ENCODE measurements at places on chromosomes 3 and 15. TPM values are rescaled to one million over a fixed set of nuclear protein-coding genes. Genes with fewer than 3 reads are reported as not detected.
A peak's percentile ranks its signal among the peaks of the same experiment; 100 is the strongest.

- H3K36me3 ChIP-seq: peaks cover 30% of the 10 kb centered on the region
- no peak overlapping the region for H3K27ac ChIP-seq
- no peak overlapping the region for H3K4me3 ChIP-seq
- no peak for DNase-seq
- H3K27me3 ChIP-seq: no peaks in the 10 kb centered on the region
Measured at GRCh38 chr3:188482929-188483328, 329.0 kb downstream of the LPP start.

GRCh38 chr15:55834331-55834730, 91.4 kb upstream of the PRTG start:
- no peak for DNase-seq
- H3K27me3 ChIP-seq: no peaks in the 10 kb centered on the region
- no peak overlapping the region for H3K27ac ChIP-seq
- peaks cover 13% of the 10 kb centered on the region for H3K4me1 ChIP-seq
- H3K36me3 ChIP-seq: no peaks in the 10 kb centered on the region
- H3K4me3 ChIP-seq: no peak overlapping the region

GRCh38 chr3:137071104-137071503, 113.3 kb downstream of the IL20RB start:
- H3K4me1 ChIP-seq: no peaks in the 10 kb centered on the region
- peaks cover 3% of the 10 kb centered on the region for H3K27me3 ChIP-seq
- no peak overlapping the region for H3K4me3 ChIP-seq
- no peak overlapping the region for H3K27ac ChIP-seq
- no peaks in the 10 kb centered on the region for H3K36me3 ChIP-seq

- H3K4me1 ChIP-seq: no peaks in the 10 kb centered on the region
- no peak overlapping the region for H3K27ac ChIP-seq
- H3K27me3 ChIP-seq: no peaks in the 10 kb centered on the region
- no peaks in the 10 kb centered on the region for H3K36me3 ChIP-seq
Measured at GRCh38 chr3:158465074-158465473, 105.9 kb upstream of the MLF1 start.

Gene IGSF11
- 2.5 TPM for total RNA-seq

Gene SI
- total RNA-seq: not detected

Gene EIF2B5
- 55.4 TPM for total RNA-seq

Gene MRPL46
- total RNA-seq: 28.8 TPM

- no peak overlapping the region for H3K27ac ChIP-seq
- no peak overlapping the region for H3K4me3 ChIP-seq
- peaks cover 54% of the 10 kb centered on the region for H3K4me1 ChIP-seq
- H3K36me3 ChIP-seq: no peaks in the 10 kb centered on the region
Measured at GRCh38 chr3:5032844-5033243, 53.6 kb downstream of the BHLHE40 start.

DNA sequence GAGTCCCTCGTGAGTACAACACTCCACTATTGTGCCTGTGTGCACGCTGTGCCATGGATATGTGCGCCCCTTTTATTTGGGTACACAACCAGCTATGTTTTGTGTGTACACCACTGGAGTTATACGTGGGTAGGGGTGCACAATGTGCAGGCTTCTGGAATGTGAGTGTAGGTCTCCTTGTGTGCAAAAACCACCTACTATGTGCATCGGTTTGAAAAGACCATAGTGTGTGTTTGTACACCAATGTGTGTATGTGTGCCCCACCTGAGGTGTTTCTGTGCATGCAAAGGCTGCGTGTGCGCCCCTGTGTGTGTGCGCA, 86.4 kb upstream of the ALDH1L1 start:
- H3K4me3 ChIP-seq: no peak overlapping the region
- H3K27me3 ChIP-seq: peaks cover 19% of the 10 kb centered on the region
- H3K36me3 ChIP-seq: no peaks in the 10 kb centered on the region
- no peak for DNase-seq

GRCh38 chr3:149808209-149808829, 4.7 kb upstream of the RNF13 start:
- DNase-seq: peak; percentile 64
- H3K4me3 ChIP-seq: no peak overlapping the region
- no peak overlapping the region for H3K27ac ChIP-seq
- peaks cover 10% of the 10 kb centered on the region for H3K4me1 ChIP-seq
- H3K27me3 ChIP-seq: peaks cover 26% of the 10 kb centered on the region

Gene HEMK1
- total RNA-seq: 83.3 TPM

DNA sequence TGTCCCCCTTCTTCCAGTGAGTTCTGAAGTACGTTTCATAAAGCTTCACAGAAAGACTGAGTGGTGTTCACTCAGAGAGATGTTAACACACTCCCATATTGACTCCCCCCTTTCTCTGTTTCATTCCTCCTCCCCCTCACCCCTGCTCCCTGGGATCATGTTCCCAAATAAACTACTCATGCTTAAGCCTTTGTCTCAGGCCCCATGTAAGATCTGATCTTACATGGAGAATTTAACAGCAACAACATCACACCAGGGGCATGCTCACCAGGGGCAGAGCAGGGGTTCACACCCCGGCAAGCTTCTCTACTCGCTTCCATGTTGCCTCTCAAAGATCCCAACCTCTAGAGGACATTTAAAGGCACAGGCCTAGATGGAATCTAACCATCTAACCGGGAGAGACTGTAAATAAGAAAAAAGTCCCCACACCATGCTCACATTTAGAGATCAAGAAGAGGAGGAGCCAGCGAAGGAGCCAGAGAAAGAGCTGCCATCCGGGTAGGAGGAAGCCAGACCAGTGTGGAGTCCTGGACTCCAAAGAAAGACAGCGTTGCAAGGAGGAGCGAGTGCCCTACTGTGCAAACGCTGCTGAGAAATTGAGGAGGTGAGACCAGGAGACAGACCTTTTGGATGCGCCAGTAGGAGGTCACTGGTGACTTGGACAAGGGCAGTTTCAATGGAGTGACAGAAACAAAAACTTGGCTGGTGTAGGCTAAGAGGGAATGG, 21.4 kb upstream of the SRP14 start:
- peaks cover 44% of the 10 kb centered on the region for H3K4me1 ChIP-seq
- peaks cover 15% of the 10 kb centered on the region for H3K36me3 ChIP-seq
- H3K27me3 ChIP-seq: no peaks in the 10 kb centered on the region
- DNase-seq: no peak
- no peak overlapping the region for H3K4me3 ChIP-seq
- H3K27ac ChIP-seq: no peak overlapping the region

GRCh38 chr15:62494197-62494596, 329.1 kb upstream of the C2CD4B start:
- no peak for DNase-seq
- H3K4me1 ChIP-seq: no peaks in the 10 kb centered on the region
- H3K4me3 ChIP-seq: no peak overlapping the region
- peaks cover 4% of the 10 kb centered on the region for H3K27me3 ChIP-seq
- no peak overlapping the region for H3K27ac ChIP-seq

- peaks cover 34% of the 10 kb centered on the region for H3K27me3 ChIP-seq
- H3K27ac ChIP-seq: peak overlapping the region; percentile 79
- H3K4me1 ChIP-seq: peaks cover 9% of the 10 kb centered on the region
- peaks cover 2% of the 10 kb centered on the region for H3K36me3 ChIP-seq
- H3K4me3 ChIP-seq: peak overlapping the region; percentile 73
- DNase-seq: peak; percentile 85
Measured at GRCh38 chr3:98039322-98040024, 4.4 kb upstream of the GABRR3 start.

DNA sequence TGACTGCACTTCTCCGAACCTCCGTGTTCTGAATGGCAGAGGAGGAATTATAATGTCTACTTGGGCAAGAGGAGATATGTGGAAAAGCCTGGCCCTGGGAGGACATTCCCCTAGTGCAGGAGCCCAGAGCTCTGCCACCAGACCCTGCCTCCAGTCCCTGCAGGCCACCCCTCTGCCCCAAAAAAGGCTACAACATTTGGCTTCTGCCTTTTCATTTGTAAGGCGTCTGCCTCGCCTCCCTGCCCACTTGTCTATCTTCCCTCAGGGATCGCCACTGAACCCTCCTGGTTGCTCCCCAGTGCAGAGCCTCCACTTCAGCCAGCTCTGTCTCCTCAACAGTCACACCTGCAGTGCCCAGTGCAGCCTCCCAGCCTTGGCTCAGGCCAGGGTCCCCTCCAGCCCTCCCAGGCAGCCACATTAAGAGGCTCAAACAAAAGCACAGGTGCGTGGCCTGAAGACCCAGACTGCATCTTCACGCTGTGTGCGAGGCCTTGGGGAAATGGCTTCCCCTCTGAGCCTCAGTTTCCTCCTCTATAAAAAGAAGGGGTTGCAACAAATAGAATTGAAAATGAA, 125.9 kb upstream of the SMAD3 start:
- H3K4me1 ChIP-seq: peaks cover 16% of the 10 kb centered on the region
- H3K4me3 ChIP-seq: no peak overlapping the region
- no peaks in the 10 kb centered on the region for H3K27me3 ChIP-seq
- peaks cover 2% of the 10 kb centered on the region for H3K36me3 ChIP-seq
- no peak overlapping the region for H3K27ac ChIP-seq

Gene BCL6
- 11.8 TPM for total RNA-seq

DNA sequence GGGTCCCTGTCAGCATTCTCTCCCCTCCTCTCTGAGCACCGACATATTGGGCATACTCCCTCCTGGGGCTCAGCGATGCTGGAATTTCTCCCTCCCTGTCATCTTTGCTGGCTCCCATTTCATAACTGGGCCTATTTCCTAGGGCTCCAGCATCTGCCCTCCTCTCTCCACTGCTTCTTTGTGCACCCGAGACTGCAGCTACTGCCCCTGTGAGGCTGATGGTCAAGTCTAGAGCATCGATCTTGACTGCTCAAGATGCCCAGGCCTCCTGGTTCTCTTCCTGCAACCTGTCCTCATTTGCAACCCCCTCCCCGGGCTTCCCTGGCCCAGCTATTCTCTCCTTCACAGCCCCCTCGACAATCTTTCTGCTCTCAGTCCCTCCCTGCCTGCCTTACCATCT, 53.5 kb downstream of the WHAMM start:
- H3K36me3 ChIP-seq: no peaks in the 10 kb centered on the region
- H3K4me3 ChIP-seq: no peak overlapping the region
- DNase-seq: no peak
- H3K27me3 ChIP-seq: no peaks in the 10 kb centered on the region
- no peak overlapping the region for H3K27ac ChIP-seq

All from activated CD8-positive, alpha-beta T cell treated with anti-CD3 and anti-CD28 coated beads, Interleukin-2, amount 10 ng/mL, durations not matched to agents 7 days and 5 days (primary cell).